ENCODE measurements at places on chromosomes 2 and 18.

GRCh38 chr18:23387265-23387664 lies 65.8 kb upstream of the RIOK3 start:
- DNase-seq: no peak

GRCh38 chr2:44310287-44310686 lies 35.0 kb downstream of the SLC3A1 start:
- no peak for DNase-seq

DNA sequence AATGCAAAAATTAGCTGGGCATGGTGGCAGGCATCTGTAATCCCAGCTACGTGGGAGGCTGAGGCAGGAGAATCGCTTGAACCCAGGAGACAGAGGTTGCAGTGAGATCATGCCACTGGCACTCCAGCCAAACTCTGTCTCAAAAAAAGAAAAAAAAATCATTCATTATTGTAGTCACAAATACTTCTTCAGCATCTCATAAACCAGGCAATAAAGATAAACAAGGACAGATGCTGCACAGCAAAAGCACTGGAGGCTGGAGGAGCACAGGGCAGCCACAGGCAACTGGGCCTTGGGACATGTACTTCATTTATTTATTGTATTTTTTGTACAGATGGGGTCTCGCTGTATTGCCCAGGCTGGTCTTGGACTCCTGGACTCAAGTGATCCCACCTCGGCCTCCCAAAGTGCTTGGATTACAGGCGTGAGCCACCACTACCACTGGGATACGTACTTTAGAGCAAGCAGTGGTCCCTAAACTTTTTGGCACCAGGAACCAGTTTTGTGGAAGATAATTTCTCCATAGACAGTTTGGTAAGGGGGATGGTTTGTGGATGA lies 16.8 kb upstream of the MAT2A start:
- DNase-seq: no peak

DNA sequence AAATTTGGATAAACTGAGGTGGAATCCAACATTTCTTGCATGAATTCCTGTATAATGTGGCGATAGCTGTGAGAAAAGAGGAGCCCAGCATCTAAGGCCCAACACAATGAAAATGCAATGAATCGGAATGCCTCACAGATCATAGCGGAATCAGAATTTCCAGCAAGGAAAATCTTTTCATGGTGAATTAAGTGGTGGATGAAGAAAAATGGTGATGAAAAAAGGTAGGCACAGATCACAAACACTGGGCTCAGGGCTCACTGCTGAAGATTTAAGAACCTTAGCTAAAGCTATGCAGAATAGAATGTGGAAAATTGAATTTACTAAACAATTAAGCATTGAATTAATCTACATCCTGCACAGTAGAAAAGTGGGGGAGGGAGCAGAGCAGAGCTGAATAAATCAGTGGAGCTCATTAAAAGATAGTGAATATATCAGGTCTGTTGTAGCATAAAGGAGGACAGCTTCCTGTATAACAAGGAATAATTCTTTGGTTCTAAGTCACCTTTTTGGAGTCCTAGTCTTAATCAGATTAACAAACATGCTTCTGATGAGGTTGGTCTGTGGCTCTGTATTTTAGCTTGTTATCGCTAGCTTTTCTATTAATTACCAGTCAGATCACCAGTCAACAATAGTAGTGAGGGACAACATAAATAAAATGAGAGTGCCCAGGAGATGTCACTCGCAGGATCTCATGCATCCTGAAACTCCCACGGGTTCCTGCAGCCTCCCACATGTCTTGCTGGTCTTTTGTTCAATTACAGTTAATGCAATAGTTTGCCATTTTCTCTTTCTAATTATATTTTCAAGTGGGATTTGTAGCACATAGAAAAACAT lies 27.0 kb downstream of the MEIS1 start:
- DNase-seq: no peak

- DNase-seq: peak; percentile 38
Observed at GRCh38 chr2:132632000-132632649, 37.9 kb downstream of the LYPD1 start.

GRCh38 chr18:8912348-8913326 lies 189.9 kb upstream of the NDUFV2 start:
- no peak for DNase-seq

- peak; percentile 79 for DNase-seq
Observed at GRCh38 chr2:43343573-43344304, 117.3 kb upstream of the ZFP36L2 start.

DNA sequence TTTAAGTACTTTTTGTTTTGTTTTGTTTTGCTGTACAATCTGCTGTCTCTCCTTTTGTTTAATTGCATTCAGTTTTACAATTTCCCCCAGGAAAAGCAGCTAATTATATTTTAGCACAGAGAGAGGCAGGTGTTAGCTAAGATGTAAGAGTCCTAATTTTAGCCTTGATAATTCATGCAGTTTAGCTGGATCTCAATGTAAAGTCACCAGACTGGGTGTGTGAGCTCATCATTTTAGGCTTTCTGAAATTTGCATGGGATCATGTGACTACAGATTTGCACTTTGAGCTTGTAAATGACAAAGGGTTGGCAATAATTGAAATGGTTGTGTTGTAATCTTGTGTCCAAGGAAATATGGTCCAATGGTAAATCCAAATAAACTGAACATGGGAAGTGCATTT lies 68.5 kb downstream of the ETAA1 start:
- DNase-seq: no peak

DNA sequence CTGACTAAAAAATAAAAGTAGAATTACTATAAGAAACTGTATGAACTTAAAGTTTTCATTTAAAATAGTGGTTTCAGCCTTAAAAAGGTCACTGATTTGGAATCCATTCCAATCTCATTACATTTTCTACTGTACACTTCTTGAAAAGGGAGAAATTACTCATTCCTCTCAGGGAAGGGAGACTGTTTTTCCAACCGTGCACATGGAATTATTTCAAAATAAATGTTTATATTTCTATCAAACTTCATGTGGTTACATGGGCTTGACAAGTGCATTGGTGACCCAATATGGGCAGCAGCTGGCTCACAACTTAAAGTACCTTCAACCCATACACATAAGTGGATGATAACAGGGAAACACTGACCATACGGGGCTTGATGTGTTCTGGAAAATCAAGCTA lies 324.5 kb upstream of the THUMPD2 start:
- DNase-seq: peak; percentile 77

DNA sequence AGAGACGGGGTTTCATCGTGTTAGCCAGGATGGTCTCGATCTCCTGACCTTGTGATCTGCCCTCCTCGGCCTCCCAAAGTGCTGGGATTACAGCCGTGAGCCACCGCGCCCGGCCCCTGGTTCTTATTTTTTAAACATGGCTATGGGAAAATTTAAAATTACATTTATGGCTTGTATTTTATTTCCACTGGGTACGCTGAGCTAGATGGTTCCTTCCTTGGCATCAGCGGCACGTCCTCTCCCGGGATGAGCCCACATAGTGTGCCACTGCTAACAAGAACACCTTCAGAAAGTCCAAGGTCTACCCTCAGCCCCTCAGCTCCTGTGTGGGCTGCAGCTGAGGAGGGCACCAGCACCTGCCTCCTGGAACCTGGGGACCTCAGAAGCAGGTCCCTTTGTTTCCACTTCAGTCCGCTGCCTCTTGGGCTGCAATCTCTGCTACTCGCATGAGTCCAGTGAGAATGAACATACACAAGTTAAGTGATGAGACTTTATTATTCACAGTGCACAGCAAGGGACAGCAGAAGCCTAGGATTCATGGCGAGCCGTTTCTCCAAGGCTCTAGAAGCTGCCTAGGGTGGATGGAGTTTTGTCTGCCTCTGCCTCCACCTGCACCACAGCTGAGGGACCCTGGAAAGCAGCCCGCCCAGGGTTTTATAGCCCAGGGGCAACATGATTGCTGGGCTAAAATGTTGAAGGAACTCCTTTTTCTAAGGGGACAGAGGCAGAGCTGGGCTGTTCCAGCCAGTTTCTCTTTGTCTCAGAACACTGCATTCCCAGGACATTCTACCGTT lies 107.5 kb upstream of the TEX51 start:
- no peak for DNase-seq

DNA sequence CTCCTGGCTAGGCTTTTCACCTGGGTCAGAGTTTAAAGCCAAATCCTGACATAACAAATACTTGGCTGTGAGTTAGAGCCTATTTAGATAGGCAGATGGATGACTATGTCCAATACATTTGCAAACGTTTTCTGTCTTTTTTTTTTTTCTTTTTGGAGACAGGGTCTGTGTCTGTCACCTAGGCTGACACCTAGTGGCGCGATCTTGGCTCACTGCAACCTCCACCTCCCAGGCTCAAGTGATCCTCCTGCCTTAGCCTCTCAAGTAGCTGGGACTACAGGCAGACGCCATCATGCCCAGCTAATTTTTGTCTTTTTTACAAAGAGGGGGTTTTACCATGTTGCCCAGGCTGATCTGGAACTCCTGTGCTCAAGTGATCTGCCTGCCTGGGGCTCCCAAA lies 124.8 kb downstream of the DYM start:
- DNase-seq: no peak

DNA sequence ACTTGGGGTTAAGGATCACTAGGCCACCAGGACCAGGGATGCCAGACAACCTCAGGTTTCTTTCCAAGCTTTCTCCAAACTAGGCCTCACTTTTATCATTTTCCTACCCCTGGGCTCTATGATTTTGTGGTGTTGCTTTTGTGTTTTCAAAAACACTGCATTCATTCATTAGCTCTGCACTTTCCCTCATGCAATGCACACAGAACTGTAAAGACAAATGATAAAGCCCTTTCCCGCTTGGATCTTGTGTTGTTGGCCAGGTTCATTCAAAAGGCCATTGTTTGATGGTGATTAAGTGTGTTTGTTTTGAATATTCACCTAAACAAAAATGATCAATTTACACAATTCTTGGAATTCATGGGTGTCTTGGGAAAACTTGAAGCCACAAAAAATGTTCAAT lies 210.7 kb upstream of the TNP1 start:
- no peak for DNase-seq

DNA sequence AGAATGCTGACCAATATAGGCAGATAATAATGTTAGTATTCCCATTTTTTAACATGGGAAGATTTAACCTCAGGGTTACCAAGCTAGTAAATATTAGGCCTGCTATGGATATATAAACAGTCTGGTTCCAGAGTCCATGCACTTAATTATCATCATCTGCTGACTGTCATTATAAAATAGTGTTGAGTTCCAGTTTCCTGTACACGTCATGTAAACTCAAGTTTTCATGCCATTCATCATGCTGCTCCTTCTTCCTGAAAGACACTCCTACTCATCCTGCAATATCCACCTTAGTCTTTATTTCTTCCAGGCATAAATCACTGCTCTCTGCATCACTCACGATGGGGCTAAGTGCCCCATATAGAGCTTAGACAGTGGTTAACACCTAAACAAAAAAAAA lies 420.8 kb upstream of the SPHKAP start:
- DNase-seq: peak; percentile 56

DNA sequence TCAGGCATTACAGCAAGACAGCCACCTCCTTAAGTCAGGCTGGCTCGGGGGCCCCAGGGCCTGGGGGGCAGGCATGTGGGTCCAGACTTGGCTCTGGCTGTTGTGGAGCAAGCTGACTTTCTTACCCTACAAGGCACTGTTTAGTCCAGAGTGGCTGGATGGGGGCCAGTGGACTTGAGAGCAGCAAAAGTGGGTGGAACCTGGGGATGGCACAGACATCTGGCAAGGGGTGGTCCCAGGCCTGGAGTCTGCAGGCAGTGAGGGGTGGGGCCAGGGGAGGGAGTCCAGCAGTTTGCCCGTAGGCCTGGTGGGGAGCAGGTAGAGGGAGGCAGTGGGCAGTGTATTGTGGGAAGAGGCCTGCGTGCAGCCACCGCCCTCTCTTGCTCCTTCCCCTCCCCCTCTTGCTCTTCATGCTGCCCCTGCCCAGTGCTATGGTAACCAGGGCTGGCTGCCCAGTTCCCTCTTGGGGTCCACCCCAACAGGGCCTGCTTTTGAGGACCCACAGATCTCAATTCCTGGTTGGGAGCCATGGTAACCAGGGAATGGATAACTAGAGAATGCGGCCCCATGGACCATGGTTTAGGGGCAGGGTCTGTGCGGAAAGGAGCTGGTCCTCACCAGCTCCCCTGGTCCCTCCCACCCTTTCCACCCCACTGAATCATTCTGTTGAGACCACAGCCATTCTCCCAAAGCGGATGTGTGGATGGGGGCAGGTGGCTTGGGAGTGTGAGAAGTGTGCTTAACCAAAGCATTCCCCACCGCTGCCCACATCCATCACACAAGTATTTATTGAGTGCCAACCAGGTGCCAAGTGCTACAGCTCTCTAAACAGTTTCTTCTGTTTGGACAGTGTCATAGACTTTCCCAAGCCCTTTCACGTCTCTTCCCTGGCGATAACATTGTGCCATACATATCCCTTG lies 19.3 kb downstream of the SPEG start:
- peak; percentile 94 for DNase-seq

- DNase-seq: no peak
Observed at GRCh38 chr2:105486762-105487141, 87.9 kb upstream of the FHL2 start.

- DNase-seq: no peak
Observed at GRCh38 chr2:57760381-57760801, 286.2 kb upstream of the VRK2 start.

DNA sequence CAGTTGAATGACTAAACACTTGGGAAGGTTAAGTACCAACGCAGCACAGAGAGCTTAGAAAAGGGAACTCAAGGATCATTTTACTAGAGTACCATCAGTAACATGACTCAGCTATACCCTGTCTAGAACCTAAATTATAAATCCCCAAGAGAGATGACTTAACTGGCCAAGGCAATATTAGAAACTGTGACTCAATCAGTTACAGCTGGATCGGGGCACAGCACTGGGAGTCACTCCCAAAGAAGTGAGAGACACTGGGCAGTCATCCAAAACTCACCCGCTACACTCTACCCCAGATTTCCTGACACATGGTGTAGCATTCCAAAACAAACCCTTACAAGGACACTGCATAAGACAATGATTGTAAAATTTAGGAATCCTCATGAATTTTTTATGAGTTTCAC lies 17.7 kb downstream of the IWS1 start:
- DNase-seq: peak; percentile 99

- DNase-seq: no peak
Observed at GRCh38 chr2:144274131-144274530, 245.8 kb downstream of the ZEB2 start.

DNA sequence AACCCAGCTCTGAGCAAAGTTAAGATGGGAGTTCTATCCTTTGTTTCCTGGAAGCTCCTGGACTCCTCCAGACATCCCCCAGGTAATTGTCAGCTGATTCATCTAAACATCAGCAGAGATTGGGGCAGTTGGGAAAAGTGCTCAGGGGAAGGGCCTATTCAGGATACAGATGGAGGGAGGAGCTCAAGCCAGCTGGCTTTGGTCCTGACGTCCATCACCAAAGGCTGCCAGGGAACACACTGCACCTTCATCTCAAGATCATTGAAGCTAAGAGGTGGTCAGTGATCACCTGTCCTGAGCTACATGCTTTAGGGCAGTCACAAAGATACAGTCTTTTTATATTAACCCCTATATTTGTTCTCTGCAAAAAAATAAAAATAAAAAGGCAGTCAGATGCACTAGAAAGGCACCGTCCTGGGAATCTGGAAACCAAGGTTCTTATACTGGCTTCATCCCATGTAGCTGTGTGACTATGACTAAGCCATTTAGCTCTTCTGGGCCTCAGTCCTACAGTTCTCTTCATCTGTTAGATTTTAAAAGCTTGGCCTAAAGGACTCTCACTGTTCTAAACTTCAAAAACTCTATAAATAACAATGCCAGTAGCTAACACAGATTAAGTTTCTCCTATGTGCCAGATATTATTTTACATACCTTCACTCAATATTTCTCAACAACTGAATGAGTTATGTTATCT lies 446.5 kb downstream of the BCL11A start:
- no peak for DNase-seq
